ENCODE measurements at places on chromosomes 2 and 18.

DNA sequence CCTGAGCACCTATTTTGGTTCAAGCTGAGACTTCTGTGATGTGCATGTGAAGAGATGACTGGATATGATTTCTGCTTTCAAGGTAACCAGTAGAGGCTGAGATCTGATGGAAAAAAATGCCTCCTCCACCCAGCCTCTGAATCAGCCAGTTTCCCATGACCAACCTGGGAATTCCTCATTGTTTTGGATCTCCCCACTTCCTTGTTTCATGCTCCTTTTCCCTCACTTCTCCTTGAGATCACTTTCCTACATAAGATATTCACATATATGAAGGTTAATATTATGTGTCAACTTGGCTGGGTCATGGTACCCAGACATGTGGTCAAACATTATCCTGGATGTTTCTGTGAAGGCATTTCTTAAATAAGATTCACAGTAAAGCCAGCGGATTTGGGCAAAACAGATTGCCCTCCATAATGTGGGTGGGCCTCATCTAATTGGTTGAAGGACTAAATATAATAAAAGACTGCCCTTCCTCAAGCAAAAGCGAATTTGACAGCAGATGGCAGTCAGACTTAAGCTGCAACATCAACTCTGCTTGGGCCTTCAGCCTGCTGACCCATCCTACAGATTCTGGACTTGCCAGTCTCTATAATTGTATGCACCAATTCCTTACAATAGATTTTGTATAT lies 379.4 kb downstream of the TNS1 start:
- no peak for DNase-seq

- no peak for DNase-seq
Measured at GRCh38 chr18:14935210-14935609, 187.2 kb downstream of the ANKRD30B start.

- no peak for DNase-seq
Measured at GRCh38 chr2:218275371-218276072, 5.2 kb downstream of the PNKD start.

DNA sequence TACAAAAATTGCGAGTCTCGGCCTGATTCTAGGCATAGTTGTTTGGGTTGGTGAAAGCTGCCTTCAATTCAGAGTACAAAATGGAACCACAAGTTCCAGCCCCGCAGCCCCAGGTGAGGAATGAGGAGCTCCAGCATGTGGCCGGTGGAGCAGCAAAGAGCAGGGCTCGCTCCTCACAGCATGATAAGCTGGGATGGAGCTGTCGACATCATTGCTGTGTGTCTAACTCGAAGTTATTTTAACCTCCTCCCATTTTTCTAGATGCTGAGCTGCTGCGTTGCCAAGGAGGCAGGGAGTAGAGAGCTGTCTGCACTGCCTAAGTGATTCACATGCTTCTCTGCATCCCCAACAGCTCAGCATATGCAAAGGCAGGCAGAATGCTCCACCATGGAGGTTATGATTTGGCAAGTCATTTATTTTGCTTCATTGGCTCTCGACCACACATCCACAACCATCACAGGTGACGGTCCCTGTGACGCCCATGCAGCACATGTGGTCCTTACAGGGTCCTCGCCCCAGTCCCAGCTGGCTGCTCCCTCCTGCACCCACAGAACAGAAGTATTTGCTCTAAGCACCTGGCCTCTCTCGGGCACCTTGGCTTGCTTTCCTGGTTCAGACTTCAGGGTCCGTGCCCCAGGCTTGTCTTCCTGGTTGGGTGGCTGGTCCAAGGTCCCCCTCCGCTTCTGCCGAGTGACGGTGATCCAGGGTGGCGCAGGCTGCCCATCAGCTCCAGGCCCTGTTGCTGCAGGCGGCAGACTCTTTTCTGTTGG lies 66.0 kb upstream of the MGAT4A start:
- DNase-seq, result no peak

- no peak for DNase-seq
Measured at GRCh38 chr2:60280238-60280637, 273.2 kb downstream of the BCL11A start.

DNA sequence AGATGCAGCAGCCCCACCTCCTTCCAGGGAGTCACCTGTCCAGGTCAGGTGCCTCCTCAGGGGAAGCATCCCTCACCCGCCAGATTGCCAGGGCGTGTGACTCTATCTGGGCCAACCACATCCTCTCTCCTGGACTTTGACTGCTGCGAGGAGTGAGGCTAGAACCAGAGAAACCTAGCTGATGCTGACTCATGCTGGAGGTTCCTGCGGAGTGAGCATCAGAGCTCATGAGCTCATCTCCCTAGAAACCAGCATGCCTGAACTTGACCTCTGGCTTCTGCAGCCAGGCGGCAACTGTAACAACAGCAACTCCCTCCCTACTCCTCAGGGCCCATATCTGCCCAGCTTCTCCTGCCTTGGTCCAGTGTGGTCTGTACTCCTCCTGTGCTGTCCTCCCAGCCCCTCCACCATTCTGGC lies 28.3 kb upstream of the NT5DC4 start:
- peak; percentile 100 for DNase-seq

GRCh38 chr2:238331916-238332315 lies 11.6 kb downstream of the TRAF3IP1 start:
- no peak for DNase-seq

DNA sequence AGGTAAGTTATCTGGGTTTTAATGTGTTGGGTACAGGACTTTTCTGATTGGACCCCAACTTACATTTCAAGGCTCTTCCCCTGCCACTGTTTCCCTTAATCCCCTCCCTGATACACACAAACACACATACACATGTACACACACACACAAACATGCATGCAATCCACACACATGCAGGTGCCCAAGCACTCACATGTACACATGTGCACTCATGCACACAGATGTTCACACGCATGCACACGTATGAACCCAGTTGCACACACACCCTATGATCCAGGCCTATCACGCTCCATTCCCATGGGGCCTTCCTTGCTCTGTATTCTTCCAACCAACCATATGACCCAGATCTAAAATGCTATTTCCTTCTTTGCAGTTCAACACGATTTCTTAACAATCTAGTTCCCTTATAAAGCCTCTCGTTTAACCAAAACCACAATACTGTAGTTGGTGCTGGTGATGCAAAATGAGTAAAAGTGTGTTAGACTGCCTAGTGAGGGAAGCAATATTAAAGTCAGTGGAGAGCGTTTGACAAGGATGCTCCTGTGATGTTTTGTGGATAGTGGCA lies 11.1 kb downstream of the SERPINB8 start:
- DNase-seq, result no peak

GRCh38 chr2:187390891-187391290 lies 57.2 kb downstream of the CALCRL start:
- peak; percentile 97 for DNase-seq

GRCh38 chr18:26702086-26702485 lies 153.7 kb upstream of the KCTD1 start:
- no peak for DNase-seq
